ENCODE measurements at places on chromosomes 12 and 14.

DNA sequence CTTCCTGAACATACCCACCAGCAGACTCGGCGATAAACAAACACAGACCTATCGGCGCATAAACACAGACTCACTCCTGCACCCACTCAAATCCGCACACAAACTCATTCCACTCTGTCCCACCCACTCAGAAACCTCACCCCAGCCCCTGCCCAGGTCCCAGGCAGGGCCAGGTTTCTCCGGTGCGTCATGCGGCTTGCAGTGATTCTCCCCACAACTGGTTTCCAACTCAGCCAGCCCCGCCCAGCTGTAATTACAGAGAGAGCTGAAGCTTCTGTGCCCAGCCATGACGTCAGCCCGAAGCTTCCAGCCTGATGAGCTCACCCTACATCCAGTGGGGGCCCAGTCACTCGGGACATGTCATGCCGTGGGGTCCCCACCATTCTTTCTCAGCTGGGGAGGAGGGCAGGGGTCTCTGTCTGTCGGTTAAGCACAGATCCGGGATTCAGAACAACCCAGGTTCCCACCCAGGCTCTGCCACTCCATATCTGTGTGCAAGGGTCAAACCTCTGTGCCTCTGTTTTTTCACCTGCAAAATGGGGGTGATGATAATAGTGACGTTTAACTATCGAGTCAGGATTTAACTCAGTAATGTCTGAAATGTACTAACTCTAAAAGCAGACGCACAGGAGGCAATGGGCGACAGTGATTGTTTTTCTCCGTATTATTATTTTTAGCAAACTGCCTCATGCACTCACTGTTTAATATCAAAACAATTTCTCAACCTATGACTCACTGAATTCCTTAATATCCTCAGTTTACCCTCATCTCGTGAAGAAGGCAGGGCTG is 2.3 kb upstream of the HSPB8 start:
- DNase-seq, result no peak

DNA sequence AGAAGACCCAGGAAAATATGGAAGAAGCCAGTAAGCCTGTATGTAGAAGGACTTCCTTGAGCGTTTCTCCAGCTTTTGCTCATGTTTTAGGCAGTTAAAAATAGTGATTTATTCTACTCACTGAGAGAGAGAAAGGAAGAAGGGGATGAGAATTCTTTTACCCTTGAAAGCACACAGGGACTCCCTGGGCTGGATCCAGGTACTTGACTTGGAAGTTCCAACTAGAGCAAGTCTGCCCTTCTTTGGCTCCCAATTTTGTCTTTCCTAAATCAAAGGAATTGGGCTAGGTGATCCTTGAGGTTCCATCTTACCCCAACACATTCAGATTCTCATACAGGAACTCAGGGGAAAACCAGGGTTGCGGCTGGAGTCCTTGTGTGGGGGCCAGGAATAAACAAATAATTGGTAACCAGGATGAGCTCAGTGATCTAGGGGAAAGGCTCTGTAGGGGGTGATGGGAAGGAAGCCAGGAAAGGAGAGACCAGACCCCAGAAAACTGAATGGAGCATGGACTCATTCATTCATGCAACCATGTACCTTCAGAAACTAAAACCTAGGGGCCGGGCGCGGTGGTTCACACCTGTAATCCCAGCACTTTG is 11.5 kb upstream of the ITGA5 start:
- DNase-seq, result no peak

DNA sequence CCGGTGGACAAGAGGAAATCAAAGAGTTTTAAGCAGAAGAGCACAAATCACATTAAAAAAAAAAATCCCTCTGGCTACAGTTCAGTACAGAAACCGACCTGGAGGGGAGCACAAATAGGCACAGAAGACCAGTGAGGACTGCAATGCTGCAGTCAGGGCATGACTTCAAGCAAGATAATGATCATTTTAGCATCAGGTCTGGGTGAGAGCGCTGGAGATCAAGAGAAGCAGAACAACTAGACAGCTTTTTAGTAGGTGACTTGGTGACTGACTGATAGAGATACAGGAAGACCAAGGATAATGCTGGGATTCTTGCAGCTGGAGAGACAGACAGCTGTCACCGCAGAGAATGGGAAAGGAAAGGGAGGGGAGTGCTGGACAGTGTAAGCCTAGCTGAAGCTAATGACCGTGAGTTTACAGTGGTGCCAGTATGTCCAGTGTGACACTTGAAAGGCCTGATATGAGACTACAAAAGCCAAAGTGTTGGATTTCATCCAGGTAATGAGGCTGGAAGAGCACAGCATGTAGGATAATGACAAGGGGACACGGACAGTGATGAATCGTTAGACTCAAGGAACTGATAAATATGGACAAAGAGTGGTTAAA is 5.6 kb downstream of the NFYB start:
- no peak for DNase-seq

DNA sequence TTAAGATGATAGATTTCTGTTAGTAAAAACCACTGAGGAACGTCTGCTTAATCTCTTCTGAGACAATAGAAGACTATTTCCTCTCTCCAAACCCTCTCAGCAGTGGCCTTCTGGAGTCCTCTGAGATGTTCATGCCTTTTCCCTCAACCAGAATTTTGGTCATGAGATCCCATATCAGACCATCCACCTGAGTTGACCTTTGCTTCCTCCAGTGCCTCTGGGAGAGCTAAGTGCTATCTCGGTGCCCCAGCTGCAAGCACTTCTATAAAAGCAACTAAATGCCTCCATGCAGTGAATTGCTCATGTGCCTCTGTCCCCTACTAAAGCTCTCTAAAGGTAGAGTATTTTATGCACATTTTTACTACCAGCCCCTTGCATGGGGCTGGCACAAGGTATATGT is 172.8 kb upstream of the BCL2L14 start:
- no peak for DNase-seq

DNA sequence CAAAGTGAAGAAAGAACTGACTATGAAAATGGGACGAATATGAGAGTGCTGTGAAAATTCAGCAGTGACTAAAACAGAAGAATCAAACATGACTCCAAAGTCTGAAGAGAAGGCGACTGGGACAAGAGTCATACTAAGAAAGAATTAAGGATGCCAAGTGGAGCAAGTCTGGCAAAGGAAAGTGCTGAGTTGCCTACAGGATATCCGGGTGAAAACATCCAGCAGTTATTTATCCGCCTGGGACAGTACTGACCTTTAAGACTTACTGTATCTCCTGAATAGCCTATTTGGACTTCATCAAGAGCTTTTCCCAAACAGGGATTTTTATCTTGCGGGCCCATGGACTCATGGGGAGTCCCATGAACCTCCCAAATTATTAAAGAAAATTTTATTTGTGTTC is 41.1 kb downstream of the KICS2 start:
- DNase-seq, result no peak

DNA sequence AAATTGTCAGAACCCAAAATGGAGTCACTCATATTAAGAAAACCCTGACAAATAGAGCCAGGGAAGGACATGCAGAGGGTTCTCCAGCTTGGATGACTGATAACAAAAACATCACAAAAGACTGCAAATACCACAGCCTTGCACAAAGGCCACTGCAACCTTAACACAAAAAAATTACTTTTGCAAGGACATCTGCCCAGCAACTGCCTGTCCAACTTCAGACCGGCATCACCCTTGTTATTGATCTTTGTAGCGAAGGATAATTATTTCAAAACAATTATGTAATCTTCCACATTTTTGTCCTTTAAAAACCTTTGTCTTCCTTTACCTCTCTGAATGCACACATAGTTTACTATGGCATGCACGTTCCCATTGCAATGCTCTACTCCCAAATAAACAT is 100.6 kb upstream of the TBX3 start:
- no peak for DNase-seq

- DNase-seq, result no peak
Measured at GRCh38 chr12:96879301-96879700, 27.8 kb upstream of the NEDD1 start.

GRCh38 chr12:55933169-55933798 is 2.3 kb downstream of the DGKA start:
- no peak for DNase-seq
